Eye (tissue), 1 donor: ENCODE measurements at places on chromosomes 12 and 14.

DNA sequence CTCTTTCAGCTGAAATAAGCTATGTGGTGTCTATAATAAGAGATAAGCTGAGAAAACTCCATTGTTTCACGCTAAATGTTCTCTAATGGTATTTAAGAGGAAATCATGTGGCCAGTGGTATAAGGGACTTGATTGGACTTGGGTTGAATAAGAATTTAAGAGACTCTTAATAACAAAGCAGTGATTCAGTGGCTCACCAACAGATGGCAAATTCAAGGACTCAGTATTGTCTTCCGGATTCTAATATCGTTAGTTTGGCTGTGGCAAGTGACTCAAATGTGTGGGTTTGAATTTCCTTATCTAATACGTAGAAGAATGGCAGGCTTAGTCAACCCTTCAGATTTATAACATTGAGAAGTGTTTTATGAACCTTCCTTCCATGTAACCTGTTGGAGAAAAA is 49.1 kb upstream of the KCNH3 start:
- no peak for DNase-seq

DNA sequence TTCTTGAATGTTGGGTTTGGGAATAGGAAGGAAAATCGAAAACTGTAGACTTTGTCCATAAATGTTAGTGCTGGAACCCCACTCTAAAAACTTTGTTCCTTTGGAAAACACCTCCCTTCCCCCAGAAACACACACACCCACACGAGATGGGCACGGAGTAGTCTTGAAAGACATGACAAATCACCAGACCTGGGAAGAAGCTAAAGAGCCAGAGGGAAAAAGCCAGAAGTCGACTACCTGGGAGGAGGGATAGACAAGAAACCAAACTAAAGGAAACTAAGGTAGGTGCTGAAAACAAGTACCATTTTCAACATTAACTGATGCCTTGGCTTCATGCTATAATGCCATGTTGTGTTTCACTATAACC is 925 bp upstream of the NANOG start:
- no peak for DNase-seq

DNA sequence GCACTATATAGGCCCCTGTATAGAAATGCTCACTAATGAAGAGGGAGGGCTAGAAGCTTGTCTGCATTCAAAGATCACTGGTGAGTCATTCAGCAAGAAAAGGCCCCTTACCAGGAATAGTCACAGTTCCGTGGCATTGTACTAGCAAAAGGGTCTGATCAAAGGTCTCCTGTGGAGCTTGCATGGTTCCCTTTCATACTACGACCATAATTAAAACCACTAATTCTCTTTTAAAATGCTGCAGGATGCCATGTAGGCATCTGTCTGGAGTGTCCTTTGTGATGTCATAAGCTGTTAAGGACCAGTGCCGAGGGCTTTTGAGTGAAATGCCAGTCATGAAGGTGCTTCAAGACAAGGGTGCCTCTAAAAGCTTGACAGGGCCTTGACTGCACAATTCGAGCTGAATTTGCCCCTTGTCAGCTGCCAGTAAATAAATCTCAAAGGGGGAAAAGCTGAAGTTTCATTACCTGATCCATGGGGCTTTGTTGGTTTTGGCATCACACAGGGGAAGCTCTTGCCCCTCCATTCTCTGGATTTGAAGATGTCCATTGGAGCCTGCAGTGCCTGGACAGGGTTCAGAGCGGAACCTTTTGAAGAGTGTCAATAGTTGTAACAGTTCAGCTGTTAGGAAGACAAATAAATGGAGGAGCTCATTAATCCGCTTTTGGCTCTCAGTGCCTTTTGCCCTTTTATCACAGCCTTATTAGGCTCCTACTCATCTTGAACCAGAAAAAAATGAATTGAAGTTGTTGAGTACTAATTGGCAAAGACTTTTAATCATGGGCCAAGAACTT is 69.1 kb downstream of the TMEM260 start:
- DNase-seq, result peak; percentile 80

DNA sequence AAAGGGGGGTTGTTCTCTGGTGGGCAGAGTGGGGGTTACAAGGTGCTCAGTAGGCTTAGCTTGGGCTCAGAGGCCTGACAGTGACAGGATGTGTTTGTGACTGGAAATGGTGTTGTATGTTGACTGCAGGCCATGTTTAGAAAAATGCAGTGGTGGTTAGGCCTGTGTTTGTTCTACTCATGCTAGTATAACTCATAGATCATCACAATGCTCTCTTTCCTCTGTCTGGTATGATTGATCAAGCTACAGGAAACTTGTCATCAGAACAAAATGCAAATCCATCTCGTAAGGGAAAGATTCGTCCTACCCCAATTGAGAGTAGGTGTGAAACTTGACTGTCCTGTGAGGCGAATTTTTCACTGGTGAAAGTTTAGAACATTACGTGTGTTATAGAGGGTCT is 11.8 kb downstream of the TPH2 start:
- no peak for DNase-seq

GRCh38 chr12:113062502-113063395 is 6.2 kb downstream of the DTX1 start:
- peak; percentile 53 for DNase-seq

DNA sequence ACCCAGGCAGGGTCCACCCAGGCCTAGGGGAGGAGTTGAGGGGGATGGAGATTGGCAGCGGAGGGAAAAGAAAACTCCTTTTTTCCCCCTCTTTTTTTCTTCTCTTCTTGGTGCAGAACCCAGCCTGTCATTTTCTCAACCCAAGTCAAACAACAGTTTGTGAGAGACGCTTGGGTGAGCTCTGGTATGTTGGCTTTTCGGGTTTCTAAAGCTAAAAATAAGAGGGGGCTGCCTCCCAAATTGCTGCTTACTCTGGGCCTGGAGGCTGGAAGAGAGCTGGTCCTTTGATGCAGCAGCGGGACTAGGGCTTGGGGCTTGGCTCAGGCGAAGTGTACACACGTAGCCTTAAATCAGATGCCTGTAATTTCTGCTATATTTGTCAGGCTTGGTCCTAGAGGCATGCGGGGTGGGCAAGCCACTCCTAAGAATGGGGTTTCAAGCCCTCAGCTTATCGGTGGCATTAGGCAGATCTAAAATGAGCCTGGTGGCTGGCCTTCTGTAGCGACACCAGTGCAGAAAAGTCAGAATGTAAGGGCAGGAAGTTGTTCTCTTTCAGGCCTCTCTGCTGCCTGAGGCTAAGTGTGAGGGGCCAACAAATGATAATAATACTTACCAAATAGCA is 816 bp upstream of the SLC8A3 start:
- no peak for DNase-seq

GRCh38 chr12:27338473-27338872 is 5.8 kb downstream of the BMAL2 start:
- DNase-seq, result no peak

- DNase-seq, result no peak
These were observed 130.6 kb downstream of the SLC15A4 start for GRCh38 chr12:128693115-128693514.

DNA sequence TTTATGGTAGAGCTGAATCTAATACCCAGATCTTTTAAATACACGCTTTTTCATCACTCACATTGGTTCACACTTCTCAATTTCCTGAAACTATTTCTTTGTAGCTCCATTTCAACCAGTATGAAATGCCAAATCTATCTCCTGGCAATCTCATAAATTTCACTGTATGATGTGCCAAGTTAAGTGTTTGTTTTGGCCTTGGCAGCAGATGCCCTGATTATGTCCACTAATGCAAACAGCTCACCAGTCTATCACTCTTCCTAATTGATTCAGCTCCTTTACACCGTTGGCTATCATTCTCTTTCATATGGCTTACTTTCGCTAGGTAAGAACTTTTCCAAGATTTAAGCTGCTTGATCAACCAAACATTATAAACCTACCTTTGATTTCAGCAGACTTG is 58.6 kb downstream of the ZFC3H1 start:
- no peak for DNase-seq

DNA sequence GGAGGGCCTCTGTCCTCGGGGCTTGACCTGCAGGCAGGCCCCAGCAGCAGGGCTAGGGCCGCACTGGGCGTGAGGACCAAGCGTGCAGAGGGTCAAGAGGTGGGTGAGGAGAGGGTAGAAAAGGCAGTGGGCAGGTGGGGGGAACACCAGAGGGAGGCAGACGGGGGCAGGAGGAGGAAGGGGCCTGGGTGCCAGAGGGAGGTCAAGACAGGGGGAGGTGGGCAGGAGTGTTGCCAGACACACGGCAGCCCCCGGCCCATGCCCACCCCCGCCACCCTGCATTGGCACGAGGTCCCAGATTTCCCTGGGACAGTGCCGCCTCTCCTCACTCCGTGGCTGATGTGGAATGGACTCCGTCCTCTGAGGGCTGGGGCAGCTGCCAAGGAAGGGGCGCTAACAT is 8.2 kb downstream of the TMEM121 start:
- no peak for DNase-seq

DNA sequence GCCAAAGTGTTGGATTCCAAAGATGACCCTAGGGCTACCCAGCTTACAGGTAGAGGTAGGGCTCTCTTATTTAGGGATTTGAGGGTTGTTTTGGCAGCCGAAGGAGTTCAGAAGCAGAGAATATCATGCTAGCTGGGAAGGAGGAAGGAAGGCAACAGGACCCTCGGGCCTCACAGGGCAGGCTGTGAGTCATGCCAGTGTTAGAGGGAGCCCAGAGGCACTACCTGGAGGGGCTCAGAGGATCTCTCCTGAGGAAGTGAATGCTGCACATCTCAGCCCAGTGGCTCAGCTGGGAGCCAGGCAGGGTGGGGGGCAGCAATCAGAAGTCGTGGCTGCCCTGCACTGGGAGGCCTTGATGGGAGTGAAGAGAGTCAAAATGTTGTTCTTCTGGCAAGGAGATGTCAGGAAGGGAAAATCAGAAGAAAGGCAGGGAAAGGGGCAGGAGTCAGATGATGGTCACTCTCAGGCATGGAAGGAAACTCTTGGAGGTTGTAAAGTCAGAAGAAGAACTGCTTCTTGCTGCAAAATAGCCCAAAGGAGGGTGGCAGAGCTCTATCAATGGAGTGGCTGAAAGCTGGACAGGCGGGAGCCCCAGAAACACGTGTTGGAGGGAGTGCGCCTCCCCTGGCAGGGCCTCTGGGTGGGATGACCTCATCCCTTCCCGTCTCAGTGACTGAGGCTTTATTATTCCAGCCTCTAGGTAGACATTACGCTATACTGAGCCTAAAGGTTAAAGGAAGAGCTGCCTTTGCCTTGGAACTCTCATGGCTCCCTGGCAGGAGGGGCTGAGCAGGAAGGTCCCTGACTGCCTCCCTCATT is 141.3 kb downstream of the SMOC1 start:
- peak; percentile 16 for DNase-seq

DNA sequence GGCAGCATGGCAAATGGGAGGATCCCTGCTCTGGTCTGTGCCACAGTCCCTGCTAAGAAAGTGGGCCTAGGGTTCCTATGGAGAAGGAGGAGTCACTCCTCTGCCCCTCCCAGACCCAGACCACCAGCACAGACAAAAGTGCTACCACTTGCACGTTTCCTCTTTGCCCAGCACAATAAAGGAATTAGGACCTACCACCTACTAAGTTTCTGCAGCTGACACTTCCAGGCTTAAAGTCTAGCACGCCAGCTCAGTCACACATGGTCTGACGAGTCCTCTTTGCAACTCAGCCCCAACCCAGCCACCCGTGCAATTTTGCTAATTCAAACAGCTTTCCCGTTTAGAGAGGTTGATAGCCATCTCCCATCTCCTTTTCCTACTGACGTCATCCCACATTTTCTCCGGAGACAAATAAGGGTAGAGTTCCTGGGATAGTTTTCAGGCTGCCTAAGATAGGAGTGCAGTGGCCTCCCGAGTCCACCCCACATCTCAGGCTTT is 66.2 kb upstream of the PTGR2 start:
- DNase-seq, result no peak

- no peak for DNase-seq
These were observed 37.0 kb downstream of the TDG start for GRCh38 chr12:104002686-104003085.

GRCh38 chr12:19304149-19304750 is 135.0 kb upstream of the AEBP2 start:
- no peak for DNase-seq

DNA sequence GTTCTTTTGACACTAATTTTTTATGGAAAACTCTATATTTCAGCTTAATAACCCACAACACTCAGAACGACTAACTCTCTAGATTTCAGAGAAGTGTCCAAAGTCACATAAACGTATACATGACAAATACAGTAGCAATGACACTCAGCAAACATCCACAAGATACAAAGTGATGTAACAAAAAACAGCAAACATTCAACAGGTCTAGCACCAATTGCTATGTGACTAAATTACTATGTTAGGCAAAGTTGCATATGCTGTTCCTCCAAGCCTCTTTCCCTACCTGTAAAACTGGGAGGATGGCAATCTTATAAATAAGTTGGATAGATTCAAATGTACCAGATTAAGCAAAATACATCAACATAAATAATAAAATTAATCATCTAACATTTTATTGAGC is 1.7 kb downstream of the RECQL start:
- no peak for DNase-seq

DNA sequence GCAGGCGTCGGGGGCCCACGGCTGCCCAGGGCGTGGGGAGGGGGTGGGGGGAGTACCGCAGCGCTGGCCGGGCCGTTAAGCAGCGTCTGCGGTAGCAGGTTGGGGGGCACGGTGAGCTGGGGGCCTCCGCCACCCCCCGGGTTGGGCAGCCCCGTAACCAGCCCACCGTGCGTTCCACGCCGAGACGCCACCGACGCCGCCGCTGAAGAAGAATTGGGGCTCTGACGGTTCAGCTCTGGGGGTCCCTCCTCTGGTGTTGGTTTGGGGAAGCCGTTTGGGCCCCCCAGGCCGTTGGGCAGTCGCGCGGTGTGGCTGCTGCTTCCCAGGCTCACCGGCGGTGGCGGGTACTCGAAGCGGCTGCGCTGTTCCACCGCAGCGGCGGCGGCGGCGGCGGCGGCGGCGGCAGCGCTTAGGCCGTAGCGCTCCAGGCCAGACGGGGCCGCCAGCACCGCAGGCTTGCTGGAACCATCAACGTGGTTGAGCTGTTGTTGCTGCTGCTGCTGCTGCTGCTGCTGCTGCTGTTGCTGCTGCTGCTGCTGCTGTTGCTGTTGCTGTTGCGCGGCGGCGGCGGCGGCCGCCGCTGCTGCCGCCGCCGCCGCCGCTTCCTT is 1.5 kb downstream of the IRF2BPL start:
- peak; percentile 83 for DNase-seq

DNA sequence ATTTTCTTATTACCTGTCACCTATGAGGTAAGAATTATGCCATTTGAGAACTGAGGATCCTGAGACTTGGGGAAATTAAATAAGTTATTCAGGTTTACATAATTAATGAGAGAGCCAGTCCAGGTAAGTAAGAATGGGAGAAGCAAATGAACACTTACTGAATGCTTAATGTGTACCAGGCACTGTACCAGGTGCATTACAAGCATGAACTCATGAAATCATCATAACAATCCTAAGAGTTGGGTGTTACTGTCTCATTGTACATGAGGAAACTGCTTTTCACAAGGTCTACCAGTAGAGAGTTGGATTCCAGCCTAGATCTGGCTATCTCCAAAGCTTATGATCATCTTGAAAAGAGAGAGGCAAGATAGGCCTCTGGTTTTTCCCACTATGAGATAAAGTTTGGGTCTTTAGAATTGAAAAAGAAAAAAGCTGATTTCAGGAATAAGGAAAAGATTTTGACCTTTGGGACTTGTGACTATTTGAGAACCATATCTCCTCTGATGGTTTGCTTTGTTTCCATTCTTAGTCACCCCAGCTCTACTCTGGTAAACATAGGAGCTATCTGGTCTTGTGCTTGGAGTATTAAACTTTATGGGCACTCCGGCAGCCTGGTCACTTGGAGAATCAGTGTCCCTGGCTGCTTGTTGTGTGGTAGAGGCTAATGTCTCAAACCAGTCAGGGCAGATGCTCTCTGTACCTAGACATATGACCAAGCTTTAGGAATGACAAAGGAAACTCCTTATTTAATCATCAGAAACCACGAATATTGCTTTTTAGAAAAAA is 48.0 kb downstream of the PTHLH start:
- no peak for DNase-seq
